ENCODE measurements at places on chromosomes 12 and 14. TPM values are rescaled to one million over a fixed set of nuclear protein-coding genes. Genes with fewer than 3 reads are reported as not detected.

DNA sequence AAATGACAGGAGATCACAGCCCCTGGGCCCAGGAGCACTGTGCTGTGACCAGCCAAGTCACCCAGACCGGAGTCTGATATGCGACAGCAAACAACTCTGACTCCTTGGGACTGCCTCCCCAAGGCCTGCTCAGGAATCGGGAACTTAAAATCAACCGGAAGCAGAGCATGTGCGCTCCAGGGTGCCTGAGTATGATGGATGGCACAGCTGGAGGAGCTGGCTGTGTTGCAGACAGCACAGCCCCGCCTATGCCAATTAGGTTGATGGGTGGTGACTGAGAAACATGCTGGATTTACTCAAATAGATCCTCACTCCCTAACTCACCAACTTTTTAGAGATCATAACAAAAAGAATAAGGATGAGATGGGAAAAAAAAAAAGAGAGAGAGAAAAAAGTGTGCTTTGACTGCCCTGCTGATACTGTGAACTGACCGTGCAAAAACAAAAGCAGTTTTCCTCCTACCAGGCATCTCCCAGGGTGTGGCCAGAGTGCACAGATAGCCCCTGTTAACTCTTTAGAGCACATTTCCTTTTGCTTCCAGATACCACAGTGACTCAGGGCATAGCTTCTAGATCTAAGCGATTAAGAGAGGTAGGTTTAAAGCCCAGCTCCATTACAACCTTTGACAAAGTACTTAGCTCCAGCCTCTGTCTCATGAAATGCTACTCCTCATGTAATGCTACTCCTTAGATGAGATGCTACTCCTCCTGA is 27.4 kb upstream of the STON2 start:
- DNase-seq = no peak
- H3K4me3 ChIP-seq = no peak overlapping the region
- no peaks in the 10 kb centered on the region for H3K4me1 ChIP-seq
- H3K36me3 ChIP-seq = no peaks in the 10 kb centered on the region

Gene TMPRSS12
- total RNA-seq = not detected

GRCh38 chr12:122471324-122472226 is 29.2 kb downstream of the ZCCHC8 start:
- no peaks in the 10 kb centered on the region for H3K36me3 ChIP-seq
- no peaks in the 10 kb centered on the region for H3K27me3 ChIP-seq
- no peaks in the 10 kb centered on the region for H3K4me1 ChIP-seq

DNA sequence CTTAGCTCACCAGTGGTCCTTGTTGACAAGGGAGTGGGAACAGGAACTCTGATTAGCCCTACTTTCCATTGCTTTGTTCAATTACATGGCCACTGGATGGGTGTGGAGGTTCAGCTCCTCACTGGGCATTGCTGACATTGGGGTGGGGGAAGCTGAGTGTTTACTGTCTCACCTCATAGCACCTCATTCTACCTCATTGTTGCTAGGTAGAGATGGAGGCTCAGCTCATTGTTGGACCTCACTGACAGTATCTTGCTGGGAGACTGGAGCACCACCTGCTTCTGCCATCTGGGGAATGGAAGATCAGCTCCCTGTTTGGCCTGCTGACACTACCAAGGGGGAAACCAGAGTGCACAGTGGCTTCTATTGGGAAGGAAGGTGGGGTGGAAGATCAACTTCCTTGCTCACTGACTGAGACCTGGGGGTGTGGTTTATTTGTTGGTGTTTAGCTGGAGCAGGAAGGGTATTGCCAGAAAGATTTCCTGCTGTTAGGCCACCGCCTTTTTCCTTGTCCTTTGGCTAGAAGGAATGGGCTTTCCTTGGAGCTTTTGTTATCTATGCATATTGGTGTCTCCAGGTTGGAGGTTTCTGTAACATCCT is 1.3 kb upstream of the OR4E2 start:
- no peaks in the 10 kb centered on the region for H3K27me3 ChIP-seq
- H3K4me1 ChIP-seq = no peaks in the 10 kb centered on the region
- H3K27ac ChIP-seq = no peak overlapping the region
- DNase-seq = no peak
- H3K4me3 ChIP-seq = no peak overlapping the region
- H3K36me3 ChIP-seq = no peaks in the 10 kb centered on the region

DNA sequence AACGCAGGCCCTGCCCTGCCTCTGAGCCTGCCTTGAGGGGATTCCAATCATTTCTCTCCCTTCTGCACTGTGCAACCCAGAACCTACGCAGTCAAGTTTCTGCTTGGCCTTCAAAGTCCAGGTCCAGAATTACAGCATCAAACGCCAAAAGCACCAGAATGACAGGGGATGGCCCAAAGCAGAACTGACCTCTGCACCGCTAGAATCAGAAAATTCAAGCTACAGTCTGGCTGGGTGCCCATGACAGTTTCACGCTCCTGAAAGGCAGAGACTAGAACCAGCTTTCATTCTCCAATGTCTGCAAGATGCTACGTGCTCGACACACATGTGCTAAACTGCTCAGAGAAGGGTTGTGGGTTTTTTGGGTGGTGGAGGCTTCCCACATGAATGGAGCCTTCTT is 4.1 kb downstream of the CLMN start:
- H3K4me3 ChIP-seq = no peak overlapping the region
- H3K27me3 ChIP-seq = no peaks in the 10 kb centered on the region
- no peaks in the 10 kb centered on the region for H3K36me3 ChIP-seq
- peak overlapping the region; percentile 76 for H3K27ac ChIP-seq
- DNase-seq = no peak

DNA sequence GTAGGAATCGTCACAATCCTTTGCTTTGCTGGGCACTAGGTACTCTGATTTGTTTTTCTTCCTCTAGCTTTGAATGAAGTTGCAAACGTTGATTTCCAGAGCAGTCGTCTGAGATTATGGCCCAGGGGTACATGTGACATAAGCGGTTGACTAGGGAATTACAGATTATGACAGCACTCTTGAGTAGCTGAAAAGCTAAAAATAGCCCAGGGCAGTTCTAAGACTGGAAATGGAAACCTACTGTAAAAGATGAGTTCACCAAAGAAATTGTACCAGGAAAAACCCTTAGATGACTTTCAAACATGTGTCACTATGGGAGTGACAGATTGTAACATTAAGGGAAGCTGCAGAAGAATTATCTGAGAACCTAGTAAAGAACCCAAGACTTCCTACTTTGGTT is 108.5 kb downstream of the ANO6 start:
- no peaks in the 10 kb centered on the region for H3K4me1 ChIP-seq
- no peaks in the 10 kb centered on the region for H3K27me3 ChIP-seq
- no peaks in the 10 kb centered on the region for H3K36me3 ChIP-seq
- no peak for DNase-seq
- H3K27ac ChIP-seq = no peak overlapping the region
- no peak overlapping the region for H3K4me3 ChIP-seq

- no peaks in the 10 kb centered on the region for H3K4me1 ChIP-seq
- no peak for DNase-seq
- H3K27ac ChIP-seq = no peak overlapping the region
- no peaks in the 10 kb centered on the region for H3K36me3 ChIP-seq
- H3K27me3 ChIP-seq = no peaks in the 10 kb centered on the region
- no peak overlapping the region for H3K4me3 ChIP-seq
Observed at GRCh38 chr12:332581-333205, 56.4 kb downstream of the KDM5A start.

DNA sequence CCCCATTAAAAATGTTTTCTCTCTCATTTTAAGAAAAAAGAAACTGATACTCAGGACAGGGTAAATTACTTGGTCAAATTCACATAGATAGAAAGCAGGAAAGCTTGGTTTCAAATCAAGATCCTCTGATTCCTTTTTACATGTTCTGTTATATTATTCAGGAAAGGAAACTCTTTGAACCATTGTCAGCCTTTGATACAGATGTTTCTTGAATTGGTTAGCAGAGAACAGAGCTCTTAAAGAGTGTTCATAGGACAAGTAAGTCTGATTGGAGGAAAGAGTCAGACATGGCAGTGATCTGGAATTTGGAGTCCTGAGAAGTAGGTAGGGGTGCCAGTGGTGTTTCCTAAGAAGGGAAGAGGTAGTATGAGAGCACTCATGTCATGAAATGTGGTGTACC is 165.2 kb upstream of the BCL2L14 start:
- H3K27me3 ChIP-seq = no peaks in the 10 kb centered on the region
- no peak for DNase-seq
- H3K27ac ChIP-seq = no peak overlapping the region
- no peak overlapping the region for H3K4me3 ChIP-seq
- H3K4me1 ChIP-seq = no peaks in the 10 kb centered on the region

GRCh38 chr12:44317651-44318126 is 481.8 kb downstream of the TMEM117 start:
- H3K36me3 ChIP-seq = no peaks in the 10 kb centered on the region
- H3K4me3 ChIP-seq = no peak overlapping the region
- no peak for DNase-seq
- H3K27ac ChIP-seq = no peak overlapping the region

DNA sequence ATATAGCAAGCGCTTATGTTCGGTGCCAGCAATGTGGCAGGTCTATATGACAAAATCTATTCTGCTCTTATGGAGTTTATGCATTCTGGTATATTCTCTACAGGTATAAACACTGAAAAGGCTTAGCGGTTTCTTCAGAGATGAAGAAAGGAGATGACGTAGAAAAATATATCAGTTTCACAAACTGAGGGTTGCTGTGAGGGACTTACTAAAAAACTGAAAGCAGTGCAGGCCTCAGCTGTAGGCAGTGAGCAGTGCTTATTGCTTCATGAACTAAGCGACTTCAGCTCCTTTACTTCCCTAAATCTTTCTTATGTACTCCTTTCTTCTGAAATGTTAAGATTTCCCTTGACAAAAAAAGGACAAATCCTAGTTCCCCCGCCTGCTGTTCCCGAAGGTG is 4.5 kb downstream of the DDX47 start:
- no peaks in the 10 kb centered on the region for H3K27me3 ChIP-seq
- H3K36me3 ChIP-seq = no peaks in the 10 kb centered on the region
- no peaks in the 10 kb centered on the region for H3K4me1 ChIP-seq
- H3K27ac ChIP-seq = no peak overlapping the region
- DNase-seq = no peak
- H3K4me3 ChIP-seq = no peak overlapping the region

- H3K27me3 ChIP-seq = no peaks in the 10 kb centered on the region
- H3K36me3 ChIP-seq = no peaks in the 10 kb centered on the region
Observed at GRCh38 chr14:50534997-50535396, 2.6 kb upstream of the MAP4K5 start.

GRCh38 chr12:95995238-95996031 is 709 bp downstream of the HAL start:
- H3K4me1 ChIP-seq = no peaks in the 10 kb centered on the region
- H3K27ac ChIP-seq = no peak overlapping the region
- no peaks in the 10 kb centered on the region for H3K36me3 ChIP-seq
- no peak for DNase-seq
- H3K27me3 ChIP-seq = no peaks in the 10 kb centered on the region

Gene TBC1D30
- total RNA-seq = 3.2 TPM

Gene MAP4K5
- 44.6 TPM for total RNA-seq

GRCh38 chr12:124213666-124214347 is 81.1 kb upstream of the RFLNA start:
- no peaks in the 10 kb centered on the region for H3K36me3 ChIP-seq
- no peak for DNase-seq
- no peaks in the 10 kb centered on the region for H3K27me3 ChIP-seq

GRCh38 chr12:122724641-122725243 is 5.9 kb downstream of the HCAR1 start:
- no peak for DNase-seq
- no peaks in the 10 kb centered on the region for H3K4me1 ChIP-seq
- H3K36me3 ChIP-seq = no peaks in the 10 kb centered on the region
- H3K27me3 ChIP-seq = no peaks in the 10 kb centered on the region

DNA sequence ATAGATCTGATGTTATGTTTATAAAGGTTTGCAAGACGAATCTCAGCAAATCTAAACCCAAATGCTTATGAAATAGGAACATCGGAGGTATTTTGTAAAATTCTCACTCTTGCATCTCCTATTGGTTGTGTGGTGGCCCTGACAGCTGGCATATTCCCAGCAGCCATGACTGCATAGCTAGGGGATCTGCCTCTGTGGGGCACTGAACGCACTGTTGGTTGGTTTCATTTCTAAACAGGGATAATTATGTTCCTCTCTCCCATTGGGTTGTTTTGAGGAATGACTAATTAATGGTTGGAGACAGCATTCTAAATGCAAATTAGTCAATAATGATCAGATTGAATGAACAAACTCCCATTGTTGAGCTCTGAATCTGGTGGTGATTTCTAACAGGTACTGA is 2.7 kb upstream of the BEST3 start:
- no peaks in the 10 kb centered on the region for H3K27me3 ChIP-seq
- no peak overlapping the region for H3K27ac ChIP-seq
- no peaks in the 10 kb centered on the region for H3K4me1 ChIP-seq
- H3K4me3 ChIP-seq = no peak overlapping the region
- H3K36me3 ChIP-seq = no peaks in the 10 kb centered on the region

GRCh38 chr12:111107392-111108178 is 187.2 kb upstream of the MYL2 start:
- no peak overlapping the region for H3K4me3 ChIP-seq
- no peak for DNase-seq
- H3K36me3 ChIP-seq = no peaks in the 10 kb centered on the region

Gene SRRM4
- total RNA-seq = not detected

Measured in uterus (tissue), 4 donors.